ENCODE measurements at places on chromosomes 2 and 18. TPM values are rescaled to one million over a fixed set of nuclear protein-coding genes. Genes with fewer than 3 reads are reported as not detected.
A peak's percentile ranks its signal among the peaks of the same experiment; 100 is the strongest.

GRCh38 chr2:59827677-59828076 lies 725.8 kb downstream of the BCL11A start:
- DNase-seq: no peak

GRCh38 chr2:33477473-33478468 lies 1.3 kb downstream of the RASGRP3 start:
- no peak for DNase-seq

DNA sequence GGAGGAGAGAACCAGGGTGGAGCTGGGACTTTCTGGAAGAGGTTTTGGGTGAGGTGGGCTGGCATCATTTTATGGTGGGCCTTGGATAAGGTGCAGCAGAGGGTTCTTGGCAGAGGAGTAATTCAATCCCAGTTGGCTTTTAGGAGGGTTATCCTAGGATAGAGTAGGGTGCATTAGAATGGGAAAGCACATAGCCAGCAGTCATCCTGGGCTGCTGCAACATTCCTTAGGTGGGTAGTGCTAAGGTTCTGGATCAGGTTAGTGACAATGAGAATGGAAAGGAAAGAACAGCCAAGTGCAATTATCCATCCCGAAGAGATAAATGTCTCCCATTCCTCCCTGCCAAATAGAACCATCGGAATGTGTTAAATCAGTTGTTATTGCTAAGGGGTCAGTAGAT lies 157.3 kb upstream of the SPRED2 start:
- DNase-seq: no peak

GRCh38 chr18:26335571-26336487 lies 109.6 kb downstream of the TAF4B start:
- no peak for DNase-seq

- DNase-seq: no peak
Measured at GRCh38 chr2:149380205-149380604, 49.8 kb downstream of the LYPD6 start.

DNA sequence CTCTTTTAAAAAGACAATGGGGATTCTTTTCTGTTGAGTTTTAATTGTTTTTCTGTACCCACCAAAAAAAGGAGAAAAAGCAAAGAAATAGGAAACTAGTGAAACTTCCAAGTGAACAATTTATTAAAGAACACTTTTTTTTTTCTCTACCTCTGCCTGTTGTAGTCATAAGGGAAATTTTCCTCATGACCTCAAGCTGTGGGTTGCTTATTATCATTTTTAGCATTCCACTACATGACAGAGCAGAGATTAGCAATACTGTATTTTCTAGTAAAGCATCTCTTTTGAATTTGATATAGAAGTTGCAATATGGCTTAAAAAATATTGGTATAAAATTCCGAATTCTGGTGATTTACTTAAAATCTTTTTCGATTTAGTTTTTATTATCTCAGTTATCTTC lies 87.9 kb upstream of the LRRTM1 start:
- DNase-seq: no peak

DNA sequence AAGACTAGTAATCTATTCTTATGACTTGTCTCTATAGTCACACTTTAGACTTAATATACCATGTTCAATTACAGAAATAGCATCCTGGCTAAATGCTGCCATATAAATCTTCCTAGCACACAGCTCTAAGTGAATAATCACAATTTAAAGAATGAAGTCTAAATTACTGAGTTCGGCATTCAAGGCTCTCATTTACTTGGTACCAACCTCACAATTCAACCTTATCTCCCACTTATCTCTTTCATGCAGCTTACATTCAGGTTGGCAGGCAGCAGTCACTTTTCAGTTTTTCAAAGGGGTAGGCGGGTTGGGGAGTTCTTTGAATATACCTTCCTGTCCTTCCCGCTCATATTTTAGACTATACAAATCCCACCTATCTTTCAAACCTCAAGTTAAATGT lies 1.5 kb downstream of the MMADHC start:
- DNase-seq: no peak

DNA sequence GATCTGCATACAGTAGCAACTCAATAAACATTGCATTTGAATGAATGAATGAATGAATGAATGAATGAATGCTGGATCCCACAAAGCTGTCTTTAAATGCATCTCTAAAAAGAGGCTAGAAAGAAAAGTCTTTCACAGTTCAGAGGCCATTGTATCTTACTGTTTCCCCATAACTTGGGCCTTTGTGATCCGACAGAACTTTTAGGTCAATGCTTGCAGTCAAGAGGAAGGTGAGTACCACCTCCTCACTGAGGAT lies 119.9 kb upstream of the COPS8 start:
- no peak for DNase-seq

GRCh38 chr2:191215230-191215629 lies 30.0 kb upstream of the MYO1B start:
- no peak for DNase-seq

DNA sequence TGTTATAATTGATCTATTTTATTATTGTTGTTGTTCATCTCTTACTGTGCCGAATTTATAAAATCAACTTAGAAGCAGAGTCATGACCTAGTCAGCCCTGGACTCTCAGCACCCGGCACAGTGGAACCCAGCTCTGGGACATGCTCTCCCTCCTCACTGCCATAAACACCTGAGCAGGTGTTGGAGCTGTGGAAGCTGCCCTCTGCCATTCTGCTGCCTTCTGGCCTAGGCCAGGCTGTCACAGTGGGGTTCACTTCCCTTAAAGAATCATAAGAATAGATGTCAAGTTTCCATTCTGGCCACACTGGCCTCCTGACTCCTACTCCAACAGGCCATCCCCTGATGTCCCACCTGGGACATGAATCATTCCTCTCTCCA lies 192.2 kb downstream of the ZFP36L2 start:
- peak; percentile 10 for DNase-seq

GRCh38 chr18:69626171-69626570 lies 225.5 kb downstream of the DOK6 start:
- DNase-seq: no peak

DNA sequence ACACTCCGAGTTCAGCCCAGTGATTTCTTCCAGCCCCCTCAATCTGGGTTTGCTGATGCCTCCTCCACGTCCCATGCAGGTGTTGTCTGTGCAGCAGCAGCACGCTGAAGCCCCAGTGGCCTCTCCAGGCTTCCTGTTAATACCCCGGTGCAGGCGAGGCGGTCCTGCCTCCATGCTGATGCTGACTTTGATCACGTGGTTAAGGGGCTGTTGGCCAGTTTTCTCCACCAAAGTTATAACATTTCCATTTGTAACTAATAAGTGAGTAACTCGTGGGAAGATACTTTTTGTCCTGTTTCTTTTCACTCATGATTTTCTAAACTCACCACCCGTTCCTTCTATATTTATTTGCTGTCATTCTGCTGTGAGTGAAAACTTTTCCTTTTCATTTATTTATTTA lies 42.5 kb upstream of the TMEM18 start:
- no peak for DNase-seq

DNA sequence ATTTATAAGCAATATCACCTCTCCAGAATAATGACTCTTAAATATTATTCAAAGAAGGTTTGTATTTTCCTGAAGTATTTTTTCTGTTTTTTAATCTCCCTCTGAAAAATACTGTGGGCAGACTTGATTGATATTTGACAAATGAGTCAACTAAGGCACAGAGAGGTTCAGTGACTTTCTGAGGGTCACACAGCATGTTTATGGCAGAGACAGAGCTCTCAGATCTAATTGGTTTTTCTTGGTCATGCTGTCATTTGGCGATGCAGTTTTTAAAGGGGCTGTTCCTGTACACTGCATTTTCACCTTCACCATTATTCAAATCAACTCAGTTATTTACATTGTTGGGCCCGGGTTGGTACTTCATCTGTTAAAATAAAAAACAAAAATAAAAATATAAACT lies 264.3 kb downstream of the LRRTM1 start:
- no peak for DNase-seq

- no peak for DNase-seq
Measured at GRCh38 chr2:227608561-227609338, 5.9 kb downstream of the SCYGR3 start.

- DNase-seq: no peak
Measured at GRCh38 chr2:47666332-47666731, 116.6 kb upstream of the MSH6 start.

- DNase-seq: no peak
Measured at GRCh38 chr18:55387139-55387984, 200.6 kb downstream of the TCF4 start.

DNA sequence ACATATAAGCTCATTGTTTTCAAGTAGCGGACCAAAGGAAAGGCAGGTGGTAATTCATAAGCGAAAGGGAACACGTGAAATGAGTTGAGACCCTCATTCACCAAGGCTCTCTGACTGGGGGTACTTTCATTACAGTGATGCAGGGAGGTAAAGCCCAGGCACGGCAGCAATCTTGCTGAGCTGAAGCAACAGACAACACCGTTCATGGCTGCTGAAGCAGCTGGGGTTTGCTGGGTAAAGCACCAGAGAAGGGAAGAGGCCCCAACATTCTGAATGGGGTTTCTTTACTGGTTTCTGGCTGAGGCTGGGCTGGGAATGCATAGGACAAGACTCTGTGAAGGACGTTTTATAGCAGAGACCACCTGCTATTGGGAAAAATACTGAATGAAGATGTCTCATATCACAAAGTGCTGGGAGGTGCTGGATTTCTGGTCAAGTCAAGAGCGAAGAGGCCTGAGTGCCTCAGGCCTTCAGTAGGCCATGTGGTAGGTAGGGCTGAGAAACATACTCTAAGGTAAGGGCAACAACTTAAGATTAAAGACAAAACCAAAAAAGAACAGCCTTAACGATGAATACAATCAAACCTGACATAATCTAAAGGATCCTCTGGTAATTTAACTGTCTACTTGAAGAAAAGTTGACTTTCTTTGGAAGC lies 324.7 kb upstream of the PIK3C3 start:
- DNase-seq: no peak

DNA sequence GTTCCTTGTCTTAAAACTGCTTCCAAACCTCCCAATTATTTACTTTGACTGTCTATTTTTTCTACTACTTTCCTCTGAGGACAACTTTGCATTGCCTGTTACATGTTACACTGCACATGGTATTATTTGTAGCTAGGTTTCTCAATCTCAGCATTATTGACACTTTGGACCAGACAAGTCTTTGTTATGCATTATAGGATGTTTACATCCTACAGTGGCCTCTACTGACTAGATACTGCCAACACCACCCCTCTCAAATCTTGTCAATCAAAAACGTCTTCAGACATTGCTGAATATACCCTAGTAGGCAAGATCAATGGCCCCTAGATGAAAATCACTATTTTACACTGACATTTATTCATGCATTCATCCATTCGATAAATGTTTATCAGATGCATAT lies 129.6 kb upstream of the DNAJC10 start:
- no peak for DNase-seq

GRCh38 chr2:216056739-216057138 lies 24.9 kb downstream of the PECR start:
- DNase-seq: no peak

DNA sequence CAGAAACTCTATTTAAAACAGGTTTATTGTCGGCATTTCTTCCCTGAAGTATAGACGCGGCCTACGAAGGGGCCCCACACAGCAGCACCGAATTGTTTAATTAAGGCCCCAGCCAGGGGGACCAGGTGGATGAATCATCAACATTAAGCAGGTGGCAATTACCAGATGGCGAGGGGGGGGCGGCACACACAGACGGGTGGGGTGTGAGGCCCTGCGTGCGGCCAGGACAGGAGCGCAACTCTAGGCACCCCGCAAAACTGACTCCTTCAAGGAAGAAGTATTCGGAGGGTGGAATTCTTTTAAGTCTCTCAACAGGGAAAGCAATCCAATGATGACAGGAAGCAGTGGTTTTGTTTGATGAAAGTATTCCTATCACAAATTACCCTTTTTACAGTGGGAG lies 830.4 kb downstream of the GALR1 start:
- no peak for DNase-seq

GRCh38 chr2:150994076-150994475 lies 267.6 kb downstream of the RBM43 start:
- DNase-seq: no peak

- DNase-seq: no peak
Measured at GRCh38 chr2:31380243-31380642, 34.3 kb downstream of the XDH start.

- no peak for DNase-seq
Measured at GRCh38 chr2:241123816-241124536, 21.9 kb upstream of the MTERF4 start.

GRCh38 chr2:42973726-42974125 lies 181.3 kb upstream of the HAAO start:
- DNase-seq: peak; percentile 56

DNA sequence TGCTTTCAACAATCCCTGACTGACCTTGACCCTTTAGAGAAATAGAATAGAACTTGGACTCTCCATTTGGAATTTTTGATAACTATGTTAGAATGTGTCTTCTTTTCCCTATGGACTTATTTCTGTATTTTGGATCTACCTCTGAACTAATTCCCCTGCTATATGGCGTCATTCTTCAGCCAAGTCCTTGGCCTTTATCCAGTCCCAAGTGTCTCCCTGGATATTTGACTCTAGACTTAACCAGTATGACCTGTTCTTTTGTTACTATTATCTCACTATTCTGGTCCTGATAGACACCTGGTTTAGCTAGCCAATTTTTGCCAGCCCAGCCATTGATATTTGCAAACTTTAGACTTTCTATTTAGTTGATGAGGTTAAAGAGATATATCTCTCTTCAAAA lies 186.8 kb downstream of the KCNS3 start:
- no peak for DNase-seq

GRCh38 chr2:27074738-27075565 lies 3.5 kb upstream of the EMILIN1 start:
- no peak for DNase-seq

- DNase-seq: no peak
Measured at GRCh38 chr2:233261819-233262555, 10.5 kb downstream of the ATG16L1 start.

GRCh38 chr18:22032392-22032961 lies 136.9 kb upstream of the GATA6 start:
- DNase-seq: no peak

- DNase-seq: no peak
Measured at GRCh38 chr18:48913201-48913600, 37.6 kb downstream of the SMAD7 start.

DNA sequence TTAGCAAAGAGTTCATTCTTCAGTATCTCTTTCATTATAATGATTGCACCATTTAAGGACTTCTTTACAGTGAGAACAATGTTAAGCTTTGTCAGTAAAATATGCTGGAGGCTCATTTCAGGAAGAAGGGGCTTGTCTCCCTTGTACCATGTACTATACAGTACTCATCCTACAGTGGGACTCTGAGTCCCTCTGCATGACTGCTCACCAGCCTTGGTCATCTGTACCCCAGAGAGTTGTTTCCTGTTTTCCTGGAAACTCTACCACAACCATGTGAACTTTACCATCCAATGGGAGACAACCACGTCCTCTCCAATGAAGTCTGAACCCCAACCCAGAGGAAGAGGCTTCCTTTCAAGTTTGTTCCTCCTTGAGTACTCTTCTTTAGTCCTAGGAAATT lies 1171.1 kb upstream of the CRIM1 start:
- DNase-seq: no peak

Gene SEPTIN10
- 127 TPM for total RNA-seq

Gene DYNAP
- not detected for total RNA-seq

Gene CLIP4
- 50.1 TPM for total RNA-seq

Gene PCARE
- not detected for total RNA-seq

Gene SERPINB11
- not detected for total RNA-seq

Gene ALPG
- total RNA-seq: not detected

Gene NOSTRIN
- 45.3 TPM for total RNA-seq

Gene RAB6C
- total RNA-seq: not detected

Gene TBR1
- not detected for total RNA-seq

Gene CNDP1
- total RNA-seq: not detected

Gene HOXD1
- total RNA-seq: 2.2 TPM

Gene RRM2
- total RNA-seq: 1.8 TPM

Gene LYG1
- total RNA-seq: 1.8 TPM

Gene IFIH1
- 16.3 TPM for total RNA-seq
